ENCODE measurements at places on chromosomes 7 and 10. TPM values are rescaled to one million over a fixed set of nuclear protein-coding genes. Genes with fewer than 3 reads are reported as not detected.

- DNase-seq = no peak
Measured at GRCh38 chr7:157018997-157019608, 8.6 kb upstream of the MNX1 start.

DNA sequence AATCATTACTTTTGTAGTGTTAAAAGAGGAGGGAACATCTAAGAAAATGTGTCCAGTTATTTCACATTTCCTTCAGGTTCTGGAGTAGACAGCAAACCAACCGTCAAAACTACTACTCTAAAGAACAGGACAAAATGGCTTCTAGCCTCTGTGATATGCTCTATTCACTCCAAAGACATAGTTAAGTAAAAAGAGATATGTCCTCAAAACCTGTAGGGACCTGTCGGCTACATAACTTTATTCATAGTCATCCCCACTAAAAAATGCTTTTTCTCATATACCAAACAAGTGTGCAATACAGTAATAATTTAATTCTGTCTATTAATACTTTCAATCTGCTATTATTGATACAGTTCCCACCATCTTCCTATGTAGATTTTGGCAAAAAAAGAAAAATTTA lies 642.8 kb upstream of the LRRTM3 start:
- no peak for DNase-seq

- no peak for DNase-seq
Measured at GRCh38 chr7:123917878-123918277, 7.2 kb upstream of the SPAM1 start.

GRCh38 chr7:143492799-143493739 lies 15.4 kb downstream of the TAS2R41 start:
- no peak for DNase-seq

DNA sequence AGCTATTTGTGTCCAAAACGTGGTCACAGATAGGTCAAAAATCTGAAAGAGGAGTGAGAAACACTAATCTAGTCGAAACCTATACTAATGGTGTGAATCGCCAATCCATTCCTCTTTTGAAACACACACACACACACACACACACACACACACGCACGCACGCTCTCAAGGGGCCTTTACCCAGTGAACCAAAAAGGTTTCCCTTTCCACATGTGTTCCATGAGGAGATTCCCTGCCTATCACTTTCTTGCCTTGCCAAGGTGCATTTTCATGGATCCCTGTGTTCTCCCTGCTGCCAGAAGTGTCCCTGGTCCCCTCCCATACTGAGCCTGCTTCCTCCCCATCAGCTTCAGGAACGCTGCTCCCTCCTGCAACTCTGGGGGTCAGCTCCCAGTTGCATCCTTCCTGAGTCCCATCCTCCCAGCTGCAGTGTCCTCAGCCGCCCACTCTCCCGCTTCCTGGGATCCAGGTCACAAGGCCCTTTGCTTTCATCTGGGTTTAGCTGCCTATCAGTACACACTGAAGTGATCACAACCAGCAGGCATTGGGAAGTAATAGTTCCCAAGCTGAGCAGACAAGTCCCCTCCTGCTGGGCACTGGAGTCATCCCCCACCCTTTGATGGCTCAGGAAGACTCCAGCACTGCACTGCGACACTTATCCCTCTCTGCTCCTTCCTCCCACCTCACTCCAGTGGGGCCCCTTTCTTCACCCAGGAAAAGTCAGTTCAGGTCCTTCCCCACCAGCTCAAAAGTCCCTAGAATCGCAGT lies 49.2 kb upstream of the KCNMA1 start:
- DNase-seq = no peak

DNA sequence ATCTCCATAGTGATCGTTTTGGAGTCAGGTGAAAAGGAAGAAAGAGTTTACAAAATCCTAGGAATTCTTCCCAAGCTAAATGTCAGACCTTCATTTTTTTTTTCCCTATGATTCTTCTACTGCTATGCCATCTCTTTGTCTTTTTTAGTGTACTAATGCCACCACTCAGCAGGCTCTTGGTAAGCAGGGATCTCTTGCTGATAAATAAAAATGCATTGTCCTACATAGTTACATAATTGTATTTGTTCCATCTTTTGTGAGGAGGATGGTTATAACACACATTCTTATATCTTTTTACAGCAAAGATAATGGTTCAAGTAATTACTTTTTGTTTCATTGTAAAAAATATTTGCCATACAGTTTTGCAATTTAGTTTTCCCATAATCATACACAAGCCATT lies 36.8 kb upstream of the AFAP1L2 start:
- DNase-seq = no peak

- DNase-seq = no peak
Measured at GRCh38 chr10:102068216-102068615, 3.1 kb downstream of the HPS6 start.

DNA sequence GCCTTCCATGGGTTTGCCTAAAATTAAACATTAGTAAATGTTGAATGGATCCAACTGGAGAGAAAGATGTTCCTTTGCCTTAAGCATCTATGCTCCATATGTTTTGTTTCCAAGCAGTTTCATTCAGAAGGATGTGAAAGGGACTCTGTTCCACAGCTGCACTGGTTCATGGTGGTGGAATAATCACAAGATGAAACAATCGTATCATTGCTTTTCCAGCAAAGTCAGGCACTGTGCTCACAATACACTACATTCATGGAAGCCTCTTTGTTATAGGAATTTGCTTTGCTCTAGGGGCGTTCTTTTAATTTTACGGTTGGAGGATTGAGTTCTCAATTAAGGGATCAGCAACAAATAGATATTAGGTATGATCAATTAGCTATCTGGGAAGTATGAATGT lies 33.8 kb downstream of the RAMP3 start:
- no peak for DNase-seq

- DNase-seq = no peak
Measured at GRCh38 chr7:155190688-155191087, 107.0 kb upstream of the INSIG1 start.

- no peak for DNase-seq
Measured at GRCh38 chr10:67141300-67141699, 215.5 kb downstream of the LRRTM3 start.

DNA sequence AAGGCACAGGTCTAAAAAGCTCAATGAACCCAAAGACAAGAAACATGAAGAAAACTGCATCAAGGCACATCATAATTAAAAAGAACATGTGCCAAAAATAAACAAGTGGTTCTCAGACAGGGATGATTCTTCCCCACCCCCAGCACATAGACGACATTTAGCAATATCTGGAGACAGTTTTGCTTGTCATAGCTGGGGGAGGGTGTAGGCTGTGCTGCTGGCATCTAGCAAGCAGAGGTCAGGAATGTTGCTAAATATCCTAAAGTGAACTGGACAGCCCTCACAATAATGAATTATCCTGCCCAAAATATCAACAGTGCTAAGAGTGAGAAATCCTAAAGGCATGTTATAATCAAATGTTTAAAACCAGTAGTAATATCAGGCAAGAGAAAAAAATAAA lies 122.6 kb downstream of the MICU1 start:
- no peak for DNase-seq

GRCh38 chr7:1020849-1021251 lies 23.5 kb upstream of the GPR146 start:
- no peak for DNase-seq

GRCh38 chr10:113162960-113163359 lies 212.9 kb downstream of the TCF7L2 start:
- DNase-seq = no peak

DNA sequence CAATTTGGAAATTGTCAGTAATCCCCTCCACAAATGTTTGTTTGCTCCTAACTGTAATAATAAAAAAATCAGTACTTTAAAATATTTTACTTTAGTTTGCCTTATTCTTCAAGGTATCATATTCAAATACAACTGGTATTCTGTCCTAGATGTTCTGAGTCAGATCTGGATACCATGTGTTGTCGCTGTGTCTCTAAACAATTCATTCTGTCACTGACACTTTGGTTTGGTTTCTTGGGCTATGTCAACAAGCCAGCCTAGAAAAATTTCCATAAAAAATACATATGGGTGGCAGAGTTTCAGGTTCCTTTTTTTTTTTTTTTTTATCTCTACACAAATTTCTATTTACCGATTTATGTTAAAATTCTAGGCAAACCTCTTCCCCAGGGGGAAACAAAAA lies 33.2 kb upstream of the SEMA3D start:
- no peak for DNase-seq

- DNase-seq = no peak
Measured at GRCh38 chr10:46527241-46527811, 29.1 kb downstream of the GPRIN2 start.

DNA sequence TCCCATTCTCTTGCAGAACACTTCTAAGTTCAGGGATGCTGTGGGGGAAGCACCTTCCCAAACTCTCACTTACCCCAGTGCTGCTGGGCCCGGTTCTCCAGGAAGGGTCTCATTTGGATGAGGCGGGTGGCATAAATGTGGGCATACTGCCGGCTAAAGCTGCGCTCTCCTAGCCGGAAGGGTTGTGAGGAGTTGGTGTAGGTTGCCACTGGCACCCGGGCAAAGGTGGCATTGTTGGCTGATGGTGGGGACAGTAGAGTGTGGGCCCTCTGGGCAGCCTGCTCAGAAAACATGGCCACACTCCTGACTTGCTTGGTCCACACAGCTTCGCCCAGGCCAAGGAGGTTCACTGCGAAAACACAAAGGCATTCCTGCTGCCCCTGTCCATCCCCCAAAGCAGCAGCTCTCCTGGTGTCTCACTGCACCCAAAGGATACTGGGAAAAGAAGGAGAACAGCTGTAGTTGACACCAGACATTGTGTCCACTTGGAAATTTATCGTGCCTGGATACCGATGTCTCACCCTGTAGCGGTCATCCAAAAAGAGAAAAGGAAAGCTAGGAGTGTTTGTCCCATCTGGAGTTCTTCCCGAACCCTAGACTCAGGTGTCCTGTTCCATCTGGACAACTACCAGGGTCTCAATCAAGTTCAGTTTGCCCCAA lies 1.5 kb downstream of the POLD2 start:
- DNase-seq = no peak

DNA sequence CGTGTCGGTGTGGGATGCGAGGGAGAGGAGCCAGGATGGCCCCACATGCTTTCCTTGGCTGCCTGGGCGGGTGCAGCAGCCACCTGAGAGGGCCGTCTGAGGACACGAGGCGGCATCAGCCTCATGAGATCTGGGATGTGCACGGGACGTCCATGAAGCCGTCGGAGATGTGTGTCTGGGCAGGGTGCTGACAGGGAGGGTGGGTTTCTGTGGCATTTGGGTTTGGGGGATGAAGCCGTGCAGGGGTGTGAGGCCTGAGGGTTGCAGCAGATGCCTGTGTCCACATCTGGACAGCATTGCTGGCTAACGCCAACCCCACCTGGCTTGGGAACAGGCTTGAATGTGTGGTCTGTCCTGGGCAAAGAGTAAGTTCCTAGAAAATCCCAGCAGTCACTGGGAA lies 179.5 kb downstream of the DNAJB6 start:
- DNase-seq = no peak

GRCh38 chr7:64429232-64429631 lies 115.5 kb downstream of the ZNF736 start:
- no peak for DNase-seq

Gene WEE2
- total RNA-seq = not detected

Gene TMEM130
- total RNA-seq = 1.6 TPM

Gene CCDC7
- 31.7 TPM for total RNA-seq

Gene CPA5
- total RNA-seq = 0.57 TPM

Gene TEX47
- total RNA-seq = not detected

All from ureter (tissue), 1 donor.